CMK (cell line): ENCODE measurements at places on chromosomes 2 and 18.

- DNase-seq = no peak
Measured at GRCh38 chr2:30504731-30505130, 57.7 kb downstream of the LCLAT1 start.

DNA sequence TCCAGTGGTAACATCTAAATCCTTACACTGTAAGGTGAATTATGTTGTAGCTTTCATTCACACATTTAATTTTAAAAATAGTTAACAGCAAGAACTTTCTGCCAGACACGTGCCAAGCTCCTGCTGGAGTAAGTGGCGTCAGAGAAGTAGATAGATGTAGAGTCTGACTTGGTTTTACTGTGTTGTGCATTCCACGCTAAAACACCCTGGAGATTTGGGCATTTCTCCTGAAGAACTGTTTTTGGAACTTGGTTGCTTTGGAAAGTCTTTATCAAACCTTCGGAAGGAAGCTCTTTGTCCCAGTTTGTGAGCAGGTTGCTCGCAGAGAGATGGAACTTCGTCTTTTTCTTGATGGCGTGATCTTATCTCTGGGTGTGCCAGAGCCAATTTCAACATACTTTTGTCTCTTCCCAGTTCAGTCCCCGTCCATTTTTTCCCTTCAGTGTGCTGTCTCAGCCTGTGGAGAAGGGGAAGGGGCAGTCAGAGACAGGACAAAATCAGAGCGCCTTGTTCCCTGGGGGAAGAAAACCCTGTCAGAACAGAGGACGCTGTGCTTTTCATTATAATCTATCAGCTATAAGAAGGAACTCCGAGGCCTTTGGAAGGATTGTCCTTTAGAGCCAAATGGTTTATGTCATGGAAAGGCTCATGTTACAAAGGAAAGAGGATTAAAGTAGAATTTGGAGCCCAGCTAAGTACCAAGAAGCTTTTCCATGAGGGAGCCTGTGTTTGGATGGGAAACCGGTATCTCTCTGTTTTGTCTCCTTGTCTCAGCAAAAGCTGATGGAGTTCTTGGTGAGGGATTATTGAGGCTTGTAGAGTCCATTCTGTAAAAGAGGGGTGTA is 18.9 kb downstream of the GRHL1 start:
- DNase-seq = no peak

GRCh38 chr18:76524900-76525698 is 30.1 kb upstream of the ZNF516 start:
- no peak for DNase-seq

DNA sequence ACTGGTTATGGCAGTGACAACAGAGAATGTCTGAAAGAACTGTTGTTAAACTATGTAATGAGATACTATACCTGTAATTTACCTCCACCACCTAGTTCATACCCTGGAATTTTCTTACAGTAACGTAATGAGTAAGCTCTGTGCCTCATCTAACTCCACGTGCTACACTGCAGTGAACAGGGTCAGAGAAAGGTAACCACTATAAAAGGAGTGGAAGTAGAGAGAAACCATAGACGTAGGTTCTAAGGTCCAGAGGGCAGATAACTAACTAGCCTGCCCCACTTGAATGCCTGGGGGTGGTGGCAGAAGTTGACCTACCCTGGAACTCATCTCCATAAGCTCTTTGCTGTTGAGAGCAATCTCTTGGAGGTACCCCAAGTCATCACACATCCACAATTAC is 32.0 kb upstream of the B4GALT6 start:
- no peak for DNase-seq

GRCh38 chr2:208025814-208026184 is 472 bp upstream of the PLEKHM3 start:
- DNase-seq = no peak

- DNase-seq = no peak
Measured at GRCh38 chr2:85308896-85309555, 18.8 kb downstream of the TGOLN2 start.

DNA sequence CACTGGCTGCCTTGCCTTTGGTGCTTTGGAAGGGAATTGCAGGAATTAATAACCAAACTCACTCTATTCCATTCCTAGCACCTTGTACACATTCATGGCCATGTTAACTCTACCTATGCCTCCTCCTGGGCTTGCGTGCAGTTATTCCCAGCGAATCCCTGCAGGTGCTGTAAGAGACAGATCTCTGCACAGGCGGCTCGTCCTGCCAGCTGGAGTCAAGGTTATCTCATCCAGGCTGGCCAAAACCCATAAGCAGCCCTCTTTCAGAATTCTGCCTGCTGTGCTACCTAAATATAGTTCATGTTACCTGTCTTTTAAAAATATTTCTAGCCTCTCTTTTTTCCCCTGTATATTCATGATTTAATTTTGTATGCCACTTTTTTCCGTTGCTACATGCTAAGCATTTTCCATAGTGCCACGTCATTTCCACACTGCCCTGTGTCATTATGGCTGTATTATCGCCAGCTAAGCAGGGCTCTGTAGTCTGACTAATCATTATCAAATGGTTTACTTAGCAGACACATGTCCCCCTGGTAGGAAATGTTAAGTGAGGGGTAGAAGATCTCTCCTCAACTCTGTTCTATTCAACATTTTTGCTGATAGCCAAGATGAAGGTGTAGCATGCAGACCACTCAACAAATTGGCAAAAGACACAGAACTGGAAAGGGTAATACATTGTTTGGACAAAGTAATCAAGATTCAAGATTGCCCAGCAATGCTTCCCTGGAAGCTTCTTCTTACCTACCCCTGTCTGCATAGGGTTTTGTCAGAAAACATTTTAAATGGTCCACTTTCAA is 79.7 kb upstream of the TAF1B start:
- no peak for DNase-seq

GRCh38 chr2:162118166-162119031 is 33.6 kb downstream of the GCG start:
- no peak for DNase-seq

GRCh38 chr2:206204710-206205109 is 45.0 kb downstream of the EEF1B2 start:
- DNase-seq = no peak

GRCh38 chr2:44573996-44574395 is 212.2 kb downstream of the CAMKMT start:
- DNase-seq = no peak
